Activated CD4-positive, CD25-positive, alpha-beta regulatory T cell treated with anti-CD3 and anti-CD28 coated beads, Interleukin-2, amount 50 U/mL, for 24 hours (primary cell): ENCODE measurements at places on chromosomes 5 and 9.

DNA sequence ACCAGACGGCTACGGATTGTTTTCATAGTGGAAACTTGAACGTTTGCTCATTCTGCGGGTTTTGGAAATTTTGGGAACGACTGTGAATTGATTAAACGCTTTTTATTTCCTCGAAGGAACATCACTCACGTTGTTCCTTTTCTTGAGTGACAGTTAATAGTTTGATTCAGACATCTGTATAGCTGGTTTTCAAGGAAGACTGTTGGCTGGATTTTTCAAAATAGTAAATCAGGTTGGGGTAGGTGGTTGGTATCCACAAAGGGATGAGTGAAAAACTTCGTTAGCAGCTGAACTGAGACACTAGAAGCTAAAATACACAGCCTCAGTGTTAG is 1.1 kb downstream of the TGFBR1 start:
- ATAC-seq = no peak

GRCh38 chr5:125032286-125032685 is 285.8 kb upstream of the ZNF608 start:
- no peak for ATAC-seq

GRCh38 chr9:21454149-21454548 is 13.9 kb downstream of the IFNA1 start:
- no peak for ATAC-seq

- no peak for ATAC-seq
These were observed 208.7 kb upstream of the RASEF start for GRCh38 chr9:83271665-83272071.

- ATAC-seq = no peak
These were observed 246.6 kb downstream of the ARL15 start for GRCh38 chr5:54063817-54064216.

- ATAC-seq = no peak
These were observed 63.0 kb downstream of the NIPSNAP3B start for GRCh38 chr9:104826911-104827310.

- ATAC-seq = no peak
These were observed 38.9 kb downstream of the WNK2 start for GRCh38 chr9:93222890-93223259.

GRCh38 chr9:13716601-13717321 is 437.3 kb upstream of the MPDZ start:
- ATAC-seq = no peak

- ATAC-seq = no peak
These were observed 22.1 kb downstream of the LRRC19 start for GRCh38 chr9:26983340-26983739.

DNA sequence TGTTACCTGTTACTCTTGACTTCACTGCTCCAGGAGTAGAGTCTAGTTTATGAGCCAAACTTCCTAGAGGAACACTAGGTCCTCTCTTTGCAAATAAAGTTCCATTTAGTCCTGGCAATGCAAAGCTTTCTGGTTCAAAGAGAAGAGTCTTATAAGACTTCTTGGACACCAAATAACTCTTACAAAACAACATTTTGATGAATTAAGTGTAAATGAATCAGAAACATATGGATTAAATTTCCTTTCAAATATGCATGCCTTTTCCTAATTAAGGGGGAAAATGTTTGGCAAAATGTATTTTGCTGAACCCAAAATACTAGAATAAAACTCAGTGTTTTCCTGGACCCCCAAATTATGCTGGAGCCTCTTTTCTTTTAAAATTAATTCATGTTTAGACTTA is 388.0 kb downstream of the FGF10 start:
- no peak for ATAC-seq

- no peak for ATAC-seq
These were observed 12.7 kb downstream of the KCTD16 start for GRCh38 chr5:144183254-144183889.

- no peak for ATAC-seq
These were observed 169.7 kb upstream of the CD180 start for GRCh38 chr5:67366276-67366675.

GRCh38 chr9:104068546-104068945 is 25.6 kb upstream of the SMC2 start:
- no peak for ATAC-seq

- ATAC-seq = no peak
These were observed 315.5 kb downstream of the TRPM3 start for GRCh38 chr9:70805949-70806348.

- ATAC-seq = no peak
These were observed 662.0 kb downstream of the PTPRD start for GRCh38 chr9:9950813-9951212.

DNA sequence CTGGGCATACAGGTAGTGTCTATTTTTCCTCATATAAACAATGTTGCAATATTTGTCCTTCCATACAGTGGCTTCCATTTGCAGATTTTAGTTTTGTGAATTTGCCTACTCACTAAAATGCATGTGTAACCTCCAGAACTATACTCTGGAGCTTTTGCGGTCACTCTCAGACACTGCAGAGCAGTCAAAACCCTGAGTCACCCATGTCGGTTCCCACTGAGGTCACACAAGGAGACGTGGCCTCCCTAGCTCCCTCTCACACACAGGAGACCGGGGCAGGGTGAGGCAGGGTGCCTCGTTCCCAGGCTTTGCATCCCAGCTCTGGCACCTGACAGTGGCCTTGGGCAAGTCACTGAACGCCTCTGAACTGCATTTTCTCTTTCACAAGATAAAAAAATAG is 55.5 kb upstream of the ZNF354A start:
- no peak for ATAC-seq

GRCh38 chr9:27861887-27862286 is 288.6 kb upstream of the C9orf72 start:
- no peak for ATAC-seq

GRCh38 chr9:118059484-118060278 is 355.5 kb downstream of the TLR4 start:
- ATAC-seq = no peak

GRCh38 chr5:174733091-174733690 is 8.8 kb downstream of the MSX2 start:
- ATAC-seq = no peak
